Fibroblast of the conjunctiva (primary cell): ENCODE measurements at places on chromosomes 16 and 17.

DNA sequence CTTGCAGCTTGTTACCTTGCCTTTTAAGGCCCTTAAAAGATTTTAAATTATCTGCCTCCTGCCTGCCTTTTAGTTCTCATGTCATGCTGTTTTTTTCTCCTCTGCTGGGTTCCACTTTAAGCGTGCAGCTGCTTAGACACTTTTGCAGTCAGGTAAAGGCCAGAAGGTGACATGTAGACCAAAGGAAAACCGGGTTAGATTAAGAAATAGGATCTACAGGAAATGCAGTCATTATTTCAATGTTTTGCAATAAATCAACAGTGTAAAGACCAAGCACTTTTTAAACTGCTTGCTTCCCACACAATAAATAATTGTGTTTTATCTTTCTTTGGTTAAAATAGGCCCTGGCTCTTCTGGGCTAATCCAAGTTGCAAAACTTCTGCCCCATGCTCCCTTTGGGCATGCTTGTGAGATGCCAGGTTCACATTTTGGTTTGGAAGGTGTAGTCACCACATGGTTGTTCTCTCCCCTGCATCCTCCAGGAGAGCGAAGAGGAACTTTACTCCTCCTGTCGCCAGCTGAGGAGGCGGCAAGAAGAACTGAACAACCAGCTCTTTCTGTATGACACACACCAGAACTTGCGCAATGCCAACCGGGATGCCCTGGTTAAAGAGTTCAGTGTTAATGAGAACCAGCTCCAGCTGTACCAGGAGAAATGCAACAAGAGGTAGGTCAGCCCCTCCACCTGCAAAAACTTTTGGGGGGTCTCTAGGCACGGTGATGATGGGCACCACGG, 54.9 kb downstream of the SDR42E1 start:
- DNase-seq, result no peak

GRCh38 chr16:28180655-28181460, 30.9 kb downstream of the XPO6 start:
- no peak for DNase-seq

DNA sequence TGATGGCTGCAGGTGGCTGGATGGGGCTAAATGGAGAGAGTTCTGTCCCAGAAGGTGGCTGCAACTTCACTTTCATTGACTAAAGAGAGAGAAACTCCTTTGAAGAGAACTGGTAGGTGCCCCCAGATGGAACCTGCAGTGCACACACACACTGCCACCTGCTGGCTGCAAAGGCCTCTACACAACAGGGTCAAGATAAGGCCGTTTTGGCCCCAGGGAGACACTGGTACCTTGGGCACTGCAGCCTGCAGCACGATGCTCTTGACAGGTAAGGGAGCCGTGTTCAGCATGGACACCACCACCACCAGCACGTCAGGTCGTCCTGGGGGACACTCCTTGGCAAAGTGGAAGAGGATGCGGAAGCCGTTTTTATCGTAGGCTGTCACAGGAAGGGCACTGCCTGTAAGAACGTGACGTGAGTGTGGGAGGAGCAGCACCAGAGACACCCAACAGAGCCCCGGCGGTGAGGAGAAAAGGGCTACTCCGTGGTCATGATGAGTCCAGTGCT, 22.7 kb downstream of the GGA3 start:
- DNase-seq, result peak; percentile 62

- no peak for DNase-seq
These were observed 1.6 kb downstream of the TOX3 start for GRCh38 chr16:52545222-52545897.

- peak; percentile 75 for DNase-seq
These were observed 44.7 kb downstream of the ABCC1 start for GRCh38 chr16:15993946-15994665.
